ENCODE measurements at places on chromosomes 16 and 17. TPM values are rescaled to one million over a fixed set of nuclear protein-coding genes. Genes with fewer than 3 reads are reported as not detected.
A peak's percentile ranks its signal among the peaks of the same experiment; 100 is the strongest.

SMTNL2 gene
- total RNA-seq, result 0.09 TPM

GRCh38 chr17:48547808-48548522 is 3.1 kb upstream of the HOXB2 start:
- no peaks in the 10 kb centered on the region for H3K36me3 ChIP-seq
- H3K4me1 ChIP-seq, result no peaks in the 10 kb centered on the region
- H3K27me3 ChIP-seq, result peaks cover 27% of the 10 kb centered on the region
- no peak overlapping the region for H3K27ac ChIP-seq
- DNase-seq, result no peak
- peak overlapping the region; percentile 7 for H3K4me3 ChIP-seq

TCF25 gene
- total RNA-seq, result 119 TPM

WBP2 gene
- 62.2 TPM for total RNA-seq

TBC1D3 gene
- total RNA-seq, result not detected

DNA sequence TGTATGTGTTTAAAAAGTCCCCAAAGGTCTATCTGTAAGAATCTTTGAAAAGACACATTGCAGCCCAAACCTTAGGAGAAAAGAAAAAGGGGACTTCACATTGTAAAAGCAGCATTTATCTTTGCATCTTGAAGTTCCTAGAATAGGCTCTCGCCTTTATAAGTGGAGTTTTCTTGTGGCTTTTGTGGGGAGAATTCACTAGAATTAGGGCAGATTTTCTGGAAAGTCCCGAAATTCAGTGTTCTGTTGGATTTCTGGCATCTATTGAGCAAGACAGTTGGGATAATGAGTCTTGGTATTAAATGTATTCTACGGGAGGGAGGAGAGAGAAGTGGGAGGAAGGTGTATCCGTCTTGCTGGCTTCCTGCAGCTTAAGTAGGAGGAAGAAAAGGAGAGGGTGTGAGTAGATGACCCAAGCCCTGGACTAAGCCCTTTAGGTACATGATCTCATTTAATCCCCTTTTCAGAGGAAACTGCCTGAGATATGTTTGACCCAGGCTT is 62.6 kb downstream of the PRKCA start:
- H3K4me1 ChIP-seq, result no peaks in the 10 kb centered on the region
- H3K4me3 ChIP-seq, result no peak overlapping the region
- no peak for DNase-seq
- H3K36me3 ChIP-seq, result no peaks in the 10 kb centered on the region
- no peak overlapping the region for H3K27ac ChIP-seq

GRCh38 chr17:49952209-49952911 is 16.6 kb upstream of the DLX4 start:
- H3K4me1 ChIP-seq, result no peaks in the 10 kb centered on the region
- no peaks in the 10 kb centered on the region for H3K36me3 ChIP-seq
- no peaks in the 10 kb centered on the region for H3K27me3 ChIP-seq
- no peak overlapping the region for H3K4me3 ChIP-seq
- DNase-seq, result peak; percentile 67
- H3K27ac ChIP-seq, result no peak overlapping the region

GRCh38 chr16:14186795-14187221 is 115.7 kb downstream of the MRTFB start:
- no peaks in the 10 kb centered on the region for H3K36me3 ChIP-seq
- H3K27ac ChIP-seq, result no peak overlapping the region
- H3K4me3 ChIP-seq, result no peak overlapping the region
- no peak for DNase-seq

DNA sequence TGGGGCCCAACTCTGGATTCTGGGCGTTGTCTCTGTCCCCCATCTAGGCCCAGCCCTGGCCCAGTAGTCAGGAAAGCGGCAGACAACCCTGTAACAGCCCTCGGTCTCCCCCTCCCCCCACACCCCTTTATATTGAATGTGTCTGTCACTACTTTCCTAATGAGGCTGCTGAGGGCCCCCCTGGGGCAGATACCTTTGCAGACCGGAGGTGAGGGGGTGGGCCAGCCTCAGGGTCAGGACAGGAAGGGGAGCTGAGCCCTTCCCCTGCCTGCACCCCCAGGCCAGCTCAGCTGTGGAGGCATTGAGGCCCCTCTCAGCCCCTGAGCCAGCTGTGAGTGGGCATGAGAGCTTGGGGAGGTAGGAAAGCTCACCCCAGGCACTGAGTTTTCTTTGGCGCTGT is 17.1 kb downstream of the RAI1 start:
- no peaks in the 10 kb centered on the region for H3K36me3 ChIP-seq
- H3K4me1 ChIP-seq, result peaks cover 24% of the 10 kb centered on the region
- H3K27ac ChIP-seq, result peak overlapping the region; percentile 98
- no peak overlapping the region for H3K4me3 ChIP-seq
- no peaks in the 10 kb centered on the region for H3K27me3 ChIP-seq

DNA sequence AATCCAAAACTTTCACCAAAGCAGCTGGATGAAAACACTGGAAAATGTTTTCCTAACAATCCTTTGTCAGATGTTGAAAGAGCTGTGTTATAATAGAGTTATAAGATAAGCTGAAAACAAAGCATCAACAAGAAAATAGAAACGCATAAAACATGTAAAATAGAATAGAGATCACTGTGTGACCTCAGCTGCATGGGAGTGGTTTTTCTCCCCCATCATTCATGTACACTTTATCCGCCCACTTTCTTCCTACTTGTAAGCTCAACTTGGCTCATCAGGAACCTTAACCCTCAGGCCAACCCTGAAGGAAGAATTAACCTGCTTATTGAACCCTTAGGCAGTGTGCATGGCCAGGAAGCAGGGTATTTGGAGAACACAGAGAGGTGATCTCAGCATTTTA is 238.5 kb upstream of the PMFBP1 start:
- H3K4me1 ChIP-seq, result peaks cover 2% of the 10 kb centered on the region
- H3K27ac ChIP-seq, result no peak overlapping the region
- H3K36me3 ChIP-seq, result no peaks in the 10 kb centered on the region
- no peaks in the 10 kb centered on the region for H3K27me3 ChIP-seq
- no peak for DNase-seq

- no peak overlapping the region for H3K27ac ChIP-seq
- H3K36me3 ChIP-seq, result no peaks in the 10 kb centered on the region
- no peak for DNase-seq
- no peak overlapping the region for H3K4me3 ChIP-seq
- no peaks in the 10 kb centered on the region for H3K27me3 ChIP-seq
Measured at GRCh38 chr16:74724820-74725549, 24.3 kb upstream of the MLKL start.

DNA sequence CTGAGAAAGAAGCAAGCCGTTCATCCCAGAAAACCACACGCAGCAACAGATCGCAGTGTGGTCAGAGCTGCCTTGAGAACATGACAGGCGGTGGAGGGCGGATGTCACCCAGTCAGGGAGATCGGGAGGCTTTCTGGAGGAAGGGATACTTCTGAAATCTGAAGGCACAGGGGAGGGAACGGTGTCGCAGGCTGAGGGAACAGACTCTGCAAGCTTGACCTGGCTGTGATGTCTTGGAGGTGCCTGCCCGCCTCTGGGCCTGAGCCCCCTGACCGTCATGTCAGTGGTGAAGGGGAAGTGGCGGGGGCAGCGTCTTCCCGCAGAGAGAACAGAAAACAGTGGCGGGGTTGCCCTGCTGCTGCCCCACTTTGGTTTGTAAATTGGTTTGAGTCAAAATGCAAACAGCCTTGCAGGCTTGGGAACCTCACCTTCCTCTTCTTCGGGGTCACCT is 8.1 kb upstream of the ATP2A3 start:
- H3K4me1 ChIP-seq, result peaks cover 7% of the 10 kb centered on the region
- DNase-seq, result no peak
- H3K27me3 ChIP-seq, result no peaks in the 10 kb centered on the region
- no peaks in the 10 kb centered on the region for H3K36me3 ChIP-seq
- H3K4me3 ChIP-seq, result no peak overlapping the region

DNA sequence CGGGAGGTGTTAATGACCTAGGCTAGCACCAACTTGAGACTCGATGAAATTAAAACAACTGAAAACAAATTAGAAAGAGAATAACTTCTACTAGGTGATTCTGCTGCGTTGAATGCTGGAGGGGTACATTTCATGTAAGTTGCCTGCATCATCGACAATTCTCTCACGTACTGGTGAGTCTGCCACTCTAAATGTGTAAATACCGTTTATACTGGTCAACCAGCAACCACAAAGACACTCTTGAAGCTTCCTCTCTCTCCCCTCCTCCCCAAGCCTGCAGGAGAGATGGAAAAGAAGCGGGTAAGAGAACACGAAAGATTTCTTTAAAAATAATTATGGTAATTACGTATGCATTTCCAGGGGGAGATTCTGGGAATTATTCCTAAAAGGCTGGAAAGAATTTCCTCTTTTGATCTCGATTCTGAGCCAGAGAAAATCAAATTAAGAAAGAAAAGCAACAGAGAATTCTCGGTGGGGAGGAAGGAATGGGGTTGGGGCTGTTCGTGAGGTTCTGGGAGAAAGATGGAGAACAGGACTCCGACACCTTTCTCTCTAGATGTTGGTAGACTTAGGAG is 68.6 kb upstream of the MRTFB start:
- H3K4me3 ChIP-seq, result no peak overlapping the region
- no peaks in the 10 kb centered on the region for H3K36me3 ChIP-seq
- no peak overlapping the region for H3K27ac ChIP-seq
- no peaks in the 10 kb centered on the region for H3K4me1 ChIP-seq
- no peaks in the 10 kb centered on the region for H3K27me3 ChIP-seq
- DNase-seq, result no peak

CAMKK1 gene
- total RNA-seq, result 6.5 TPM

DNA sequence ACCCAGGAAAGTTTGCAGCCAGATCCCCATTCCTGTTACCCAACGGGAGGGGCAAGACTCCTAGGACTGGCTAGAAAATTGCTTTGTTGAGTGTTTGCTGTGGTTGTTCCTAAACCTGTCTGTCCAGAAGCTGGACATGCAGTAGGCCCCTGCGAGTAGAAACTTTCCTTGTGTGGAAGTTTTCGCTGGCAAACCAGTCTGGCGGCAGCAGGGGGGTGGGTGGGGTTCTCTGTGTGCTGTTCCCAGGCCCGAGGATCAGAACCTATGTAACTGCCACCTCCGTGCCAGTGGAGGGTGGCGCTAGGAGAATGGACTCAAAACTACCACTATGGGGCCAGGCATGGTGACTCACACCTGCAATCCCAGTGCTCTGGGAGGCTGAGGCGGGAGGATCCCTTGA is 9.2 kb downstream of the SGSM2 start:
- DNase-seq, result no peak
- H3K27ac ChIP-seq, result no peak overlapping the region
- H3K4me1 ChIP-seq, result peaks cover 8% of the 10 kb centered on the region
- no peaks in the 10 kb centered on the region for H3K36me3 ChIP-seq

GRCh38 chr17:13182854-13183253 is 165.0 kb upstream of the ELAC2 start:
- H3K4me3 ChIP-seq, result no peak overlapping the region
- H3K36me3 ChIP-seq, result no peaks in the 10 kb centered on the region
- peaks cover 7% of the 10 kb centered on the region for H3K4me1 ChIP-seq
- DNase-seq, result no peak
- H3K27me3 ChIP-seq, result no peaks in the 10 kb centered on the region

CYGB gene
- 8.0 TPM for total RNA-seq

GRCh38 chr17:62760945-62761267 is 47.2 kb downstream of the MARCHF10 start:
- H3K27me3 ChIP-seq, result no peaks in the 10 kb centered on the region
- H3K36me3 ChIP-seq, result no peaks in the 10 kb centered on the region
- H3K4me3 ChIP-seq, result no peak overlapping the region
- no peak overlapping the region for H3K27ac ChIP-seq
- no peak for DNase-seq

DNA sequence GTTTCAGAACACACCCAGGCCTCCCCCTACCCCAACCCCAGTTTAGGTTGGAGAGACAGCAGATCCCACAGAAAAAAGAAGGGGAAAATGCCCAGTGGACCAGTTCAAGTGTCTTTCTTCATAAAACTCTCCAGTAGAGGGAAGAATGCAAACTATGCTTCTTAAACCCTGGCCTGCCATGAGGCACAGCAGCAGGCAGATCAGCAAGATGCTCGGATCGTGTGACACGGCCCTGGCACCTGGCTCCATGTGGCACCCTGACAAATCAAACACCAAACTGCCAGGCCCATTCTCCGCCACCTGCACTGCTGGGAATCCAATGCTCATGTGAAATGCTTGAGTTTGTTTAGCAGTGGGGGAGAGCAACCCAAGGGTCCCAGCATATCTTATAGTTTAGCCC is 166.8 kb downstream of the SOX9 start:
- no peaks in the 10 kb centered on the region for H3K27me3 ChIP-seq
- H3K4me1 ChIP-seq, result no peaks in the 10 kb centered on the region
- peak; percentile 44 for DNase-seq
- H3K27ac ChIP-seq, result no peak overlapping the region
- H3K4me3 ChIP-seq, result no peak overlapping the region
- H3K36me3 ChIP-seq, result no peaks in the 10 kb centered on the region

- H3K27ac ChIP-seq, result no peak overlapping the region
- H3K27me3 ChIP-seq, result no peaks in the 10 kb centered on the region
- peaks cover 12% of the 10 kb centered on the region for H3K4me1 ChIP-seq
- no peaks in the 10 kb centered on the region for H3K36me3 ChIP-seq
- H3K4me3 ChIP-seq, result no peak overlapping the region
- DNase-seq, result peak; percentile 69
Measured at GRCh38 chr17:358491-359151, 6.0 kb upstream of the RPH3AL start.

Measured in pancreas (tissue), 10 donors.